Stimulated activated CD8-positive, alpha-beta memory T cell treated with anti-CD3 and anti-CD28 coated beads, Interleukin-15, amount 100 ng/mL, for 48 hours (primary cell): ENCODE measurements at places on chromosomes 2 and 18.

- no peak for DNase-seq
Measured at GRCh38 chr2:31402388-31402787, 12.2 kb downstream of the XDH start.

GRCh38 chr2:159879051-159879604 lies 81.1 kb upstream of the CD302 start:
- DNase-seq: peak; percentile 16

DNA sequence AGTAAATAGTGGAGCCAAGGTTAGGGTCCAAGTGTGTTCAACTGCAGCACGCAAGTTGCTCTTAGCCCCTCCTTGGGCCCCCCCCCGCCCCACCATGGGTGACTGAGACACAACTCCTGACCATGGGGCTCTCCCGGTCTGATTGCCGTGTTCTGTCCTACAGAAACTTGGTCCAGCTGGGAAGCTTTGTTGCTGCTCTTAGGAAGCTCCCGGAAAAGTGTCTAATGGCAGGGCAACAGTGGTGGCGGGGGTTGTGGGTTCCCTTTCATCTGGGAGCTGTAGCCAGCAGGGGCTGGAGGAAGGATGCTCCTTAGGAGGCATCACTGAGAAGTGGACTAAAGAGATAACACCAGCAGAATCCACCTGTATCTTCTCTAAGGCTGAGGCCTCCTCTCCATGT lies 111.1 kb downstream of the CYP26B1 start:
- DNase-seq: no peak

DNA sequence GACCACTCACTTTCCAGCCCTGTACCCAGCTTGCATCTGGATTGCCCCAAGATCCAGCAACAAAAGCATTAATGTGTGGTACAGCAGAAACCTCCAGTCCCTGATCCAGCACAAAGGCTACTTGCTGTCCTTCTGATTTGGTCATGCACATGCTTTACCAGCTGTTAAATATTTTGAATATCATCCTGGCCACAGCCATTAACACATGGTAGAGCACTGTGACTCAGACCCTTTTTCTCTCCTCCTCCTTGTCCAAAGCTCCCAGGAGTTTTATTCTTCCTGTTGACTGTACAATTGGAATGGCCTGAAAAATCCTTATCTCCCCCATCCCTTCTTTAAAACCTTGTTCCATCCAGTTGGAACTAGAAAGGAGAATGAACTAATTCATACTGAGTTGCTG lies 419.7 kb upstream of the TNP1 start:
- no peak for DNase-seq

- DNase-seq: peak; percentile 93
Measured at GRCh38 chr2:159712143-159712928, at the start of gene MARCHF7. Gene MARCHF7 (plus strand): TSS chr2:159712506. CDS start chr2:159729023, 16,517 bp downstream.

DNA sequence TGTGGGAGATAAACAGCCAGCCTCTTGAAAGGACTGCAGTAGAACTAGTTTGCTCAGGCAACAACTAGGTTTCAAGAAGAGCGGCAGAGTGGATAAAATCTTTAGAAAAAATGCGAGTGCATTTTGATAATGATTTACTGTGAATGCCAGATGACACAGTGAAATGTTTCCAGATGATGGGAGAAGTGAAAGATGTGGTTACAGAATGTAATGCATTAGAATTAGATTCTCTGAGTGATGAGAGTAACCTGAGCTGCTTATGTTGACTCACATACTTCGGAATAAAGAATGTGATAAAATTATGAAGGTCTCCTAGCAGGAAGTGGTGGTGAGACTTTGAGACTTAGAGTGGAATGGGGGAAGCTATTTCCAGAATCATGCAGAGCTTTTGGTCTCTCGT lies 184.3 kb downstream of the GULP1 start:
- DNase-seq: no peak

DNA sequence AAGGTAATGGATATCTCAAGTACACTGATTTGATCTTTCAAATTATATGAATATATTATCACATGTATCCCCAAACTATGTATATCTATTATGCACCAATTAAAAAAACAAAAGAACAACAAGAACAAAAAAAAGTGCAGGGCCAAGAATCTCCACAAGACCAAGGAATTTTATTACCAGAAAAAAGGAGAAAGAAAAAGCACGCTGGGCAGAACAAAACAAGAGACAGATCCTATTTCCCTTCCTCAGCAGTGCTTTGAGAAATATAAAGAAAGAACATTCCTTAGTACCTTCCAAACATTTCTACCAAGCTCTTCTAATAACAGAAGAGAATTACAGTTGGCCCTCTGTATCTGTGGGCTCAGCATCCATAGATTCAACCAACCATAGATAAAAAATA lies 144.7 kb upstream of the CREB1 start:
- no peak for DNase-seq
